Left cardiac atrium (tissue), 4 donors: ENCODE measurements at places on chromosomes 12 and 14.

- DNase-seq: no peak
Observed at GRCh38 chr12:107372229-107372658, 278.9 kb upstream of the CRY1 start.

DNA sequence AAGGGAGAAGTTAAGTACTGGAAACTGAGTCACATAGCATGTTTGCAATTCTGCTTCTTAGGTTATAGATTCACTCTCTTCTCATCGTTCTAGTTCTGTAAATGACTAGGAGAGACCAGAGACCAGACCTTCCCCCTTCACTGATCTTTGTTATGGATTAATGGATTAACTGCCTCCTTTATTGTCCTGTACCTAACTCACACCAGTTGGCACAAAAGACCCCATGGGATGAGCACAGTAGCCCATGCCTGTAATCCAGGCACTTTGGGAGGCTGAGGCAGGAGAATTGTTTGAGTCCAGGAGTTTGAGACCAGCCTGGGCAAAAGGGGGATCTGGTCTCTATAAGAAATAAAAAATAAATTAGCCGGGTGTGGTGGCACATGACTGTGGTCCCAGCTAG is 20.8 kb downstream of the BCAT1 start:
- no peak for DNase-seq

DNA sequence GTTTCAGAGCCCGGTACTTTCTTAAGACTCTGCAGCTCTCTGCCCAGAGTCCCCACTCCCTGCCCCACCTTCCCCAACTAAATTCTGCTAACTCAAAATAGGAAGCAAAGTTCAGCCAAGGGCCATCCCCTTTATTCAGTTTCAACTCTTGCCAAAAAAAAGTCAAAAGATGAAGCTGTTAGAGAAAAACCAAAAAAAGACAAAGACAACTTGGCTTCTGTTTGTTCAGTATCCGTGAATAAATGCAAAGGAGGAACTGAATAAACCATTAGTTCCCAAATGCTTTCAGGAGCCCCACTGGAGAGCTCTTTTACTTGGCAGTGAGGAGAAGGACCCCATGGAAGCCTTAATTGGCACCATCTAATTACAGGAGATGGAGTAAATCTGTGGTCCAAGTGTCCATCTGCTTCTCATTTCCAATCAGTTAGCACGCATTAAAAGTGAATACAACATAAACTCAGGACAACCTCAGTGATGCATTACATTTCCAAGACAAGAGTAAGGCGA is 155.4 kb upstream of the GZMB start:
- no peak for DNase-seq

GRCh38 chr12:57840726-57841125 is 5.8 kb downstream of the CTDSP2 start:
- no peak for DNase-seq

GRCh38 chr14:22251090-22251489 is 337.9 kb downstream of the DAD1 start:
- DNase-seq: no peak

GRCh38 chr12:123427036-123427769 is 9.3 kb downstream of the RILPL2 start:
- no peak for DNase-seq

DNA sequence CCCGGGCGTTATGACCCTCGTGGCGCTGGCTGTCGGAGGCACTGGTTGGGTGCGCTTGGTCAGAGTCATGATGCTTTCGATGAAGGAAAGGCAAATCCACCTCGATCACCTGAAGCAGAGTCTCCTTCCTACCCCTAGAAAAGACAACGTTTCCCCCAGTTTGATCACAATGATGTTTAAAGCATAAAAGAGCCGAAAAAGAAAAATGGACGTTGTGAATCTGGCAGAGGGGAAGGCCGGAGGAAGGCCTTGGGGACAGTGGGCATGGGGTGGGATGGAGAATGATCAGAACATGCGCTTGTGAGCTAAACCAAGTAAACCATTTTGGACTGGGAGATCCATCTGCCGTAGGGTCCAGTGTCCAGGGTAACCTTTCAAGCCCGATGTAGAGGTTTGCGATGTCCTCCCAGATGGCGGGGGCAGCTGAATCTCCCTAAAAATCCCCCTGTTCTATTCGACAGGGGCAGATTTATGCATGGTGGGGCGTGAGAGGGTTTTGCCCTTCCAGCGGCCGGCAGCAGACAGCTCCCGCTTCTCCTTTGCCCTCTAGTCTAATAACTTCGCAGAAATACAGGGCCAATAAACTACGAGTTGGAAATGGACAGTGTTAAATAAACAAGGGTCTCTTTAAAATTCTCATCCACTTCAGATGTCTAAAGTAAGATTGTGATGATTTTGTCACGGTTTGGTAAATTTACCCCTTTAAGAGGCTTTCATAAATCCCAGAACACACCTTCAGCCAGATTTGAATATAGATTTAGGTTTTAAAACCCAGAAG is 2.3 kb upstream of the OTX2 start:
- DNase-seq: no peak

DNA sequence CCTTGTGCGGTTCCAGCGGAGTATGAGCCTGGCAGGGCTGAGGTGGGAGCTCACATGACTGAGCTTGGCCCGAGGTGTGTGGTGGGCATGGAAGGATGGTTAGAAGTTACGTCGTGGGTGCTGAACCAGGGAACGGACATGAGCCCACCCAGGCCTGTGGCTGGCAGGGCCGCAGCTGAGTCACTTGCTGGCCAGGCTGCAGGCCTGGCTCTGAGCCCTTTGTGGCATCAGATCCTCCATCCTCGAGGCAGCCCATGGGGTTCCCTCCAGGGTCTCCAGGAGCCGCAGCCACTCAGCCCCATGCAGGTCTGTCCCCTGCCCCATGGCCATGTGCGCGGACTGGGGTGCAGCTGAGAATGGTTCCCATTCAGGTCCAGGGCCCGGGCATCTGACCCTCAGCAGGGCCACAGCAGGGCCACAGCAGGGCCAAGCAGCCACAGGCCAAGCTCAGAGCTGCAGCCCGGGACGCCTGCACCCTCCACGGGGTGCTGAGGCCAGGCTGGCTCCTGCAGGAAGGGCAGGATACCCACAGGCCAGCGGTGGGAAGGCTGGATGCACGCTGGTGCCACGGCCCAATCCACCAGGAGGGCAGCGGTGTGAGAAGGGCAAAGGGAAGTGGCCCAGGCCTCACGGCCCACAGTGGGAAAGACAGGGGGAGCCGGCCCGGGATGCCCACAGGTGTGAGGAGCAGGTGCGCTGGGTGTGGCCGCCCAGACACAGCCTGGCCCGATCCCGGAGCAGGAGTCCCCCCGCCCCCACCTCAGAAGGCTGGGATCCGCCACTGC is 26.3 kb upstream of the ULK1 start:
- no peak for DNase-seq

DNA sequence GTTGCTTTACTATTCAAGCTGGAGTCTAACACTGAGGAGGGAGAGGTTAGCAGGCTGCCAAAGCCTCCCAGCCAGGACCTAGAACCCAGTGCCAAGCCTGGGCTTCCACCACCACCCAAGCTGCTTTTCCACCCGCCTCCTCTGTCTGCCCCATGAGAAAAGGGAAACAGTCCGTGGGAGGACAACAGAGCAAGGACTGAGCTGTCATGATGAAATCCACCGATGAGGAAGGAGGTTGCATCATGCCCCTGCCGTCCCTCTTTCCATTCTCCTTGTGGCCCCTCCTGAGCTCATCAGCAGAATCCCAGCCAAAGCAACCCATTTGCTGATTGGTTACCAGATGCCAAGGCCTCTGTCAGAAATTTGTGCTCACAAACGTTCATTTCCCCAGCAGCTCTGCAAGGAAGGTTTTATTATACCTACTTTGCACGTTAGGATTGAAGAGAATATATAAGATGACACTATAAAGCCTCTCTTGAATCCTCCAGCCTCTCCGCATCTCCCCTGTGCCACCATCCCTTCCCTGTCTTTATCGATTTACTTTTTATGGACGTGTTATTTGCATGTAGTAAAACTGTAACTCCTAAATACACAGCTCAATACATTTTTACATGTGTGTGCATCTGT is 6.3 kb upstream of the SERPINA1 start:
- DNase-seq: peak; percentile 63

DNA sequence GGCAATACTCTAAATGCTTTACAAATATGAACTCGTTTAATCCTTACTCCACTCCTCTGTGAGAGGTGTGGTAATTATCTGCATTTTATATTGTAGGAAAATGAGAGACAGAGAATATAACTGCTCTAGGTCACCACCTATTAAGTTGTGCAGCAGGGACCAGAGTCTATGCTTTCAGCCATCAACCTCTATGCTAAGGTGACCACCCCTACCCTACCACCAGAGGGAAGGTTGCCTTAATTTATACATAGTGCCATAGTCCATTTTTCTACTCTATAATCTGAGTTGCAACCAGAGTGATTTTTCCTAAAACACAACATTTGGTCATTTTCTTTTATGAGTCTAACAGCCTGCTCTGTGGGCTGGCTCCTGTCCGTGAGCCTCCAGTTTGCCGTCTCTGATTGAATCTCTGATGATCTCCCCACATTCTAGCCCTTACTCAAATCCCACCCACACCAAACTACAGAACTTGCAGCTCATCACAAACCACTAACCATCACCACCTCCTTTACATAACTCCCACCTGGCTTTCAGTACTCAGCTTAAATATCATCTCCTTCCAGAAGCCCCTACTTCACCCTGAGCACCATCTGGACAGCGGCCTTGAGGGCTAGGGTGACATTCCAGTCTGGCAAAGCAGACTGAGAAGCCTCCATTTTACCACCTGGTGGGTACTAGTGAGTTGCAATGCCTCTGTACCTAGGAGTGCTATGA is 126.6 kb downstream of the PPM1H start:
- DNase-seq: no peak

GRCh38 chr12:82461393-82461792 is 103.1 kb downstream of the METTL25 start:
- no peak for DNase-seq

DNA sequence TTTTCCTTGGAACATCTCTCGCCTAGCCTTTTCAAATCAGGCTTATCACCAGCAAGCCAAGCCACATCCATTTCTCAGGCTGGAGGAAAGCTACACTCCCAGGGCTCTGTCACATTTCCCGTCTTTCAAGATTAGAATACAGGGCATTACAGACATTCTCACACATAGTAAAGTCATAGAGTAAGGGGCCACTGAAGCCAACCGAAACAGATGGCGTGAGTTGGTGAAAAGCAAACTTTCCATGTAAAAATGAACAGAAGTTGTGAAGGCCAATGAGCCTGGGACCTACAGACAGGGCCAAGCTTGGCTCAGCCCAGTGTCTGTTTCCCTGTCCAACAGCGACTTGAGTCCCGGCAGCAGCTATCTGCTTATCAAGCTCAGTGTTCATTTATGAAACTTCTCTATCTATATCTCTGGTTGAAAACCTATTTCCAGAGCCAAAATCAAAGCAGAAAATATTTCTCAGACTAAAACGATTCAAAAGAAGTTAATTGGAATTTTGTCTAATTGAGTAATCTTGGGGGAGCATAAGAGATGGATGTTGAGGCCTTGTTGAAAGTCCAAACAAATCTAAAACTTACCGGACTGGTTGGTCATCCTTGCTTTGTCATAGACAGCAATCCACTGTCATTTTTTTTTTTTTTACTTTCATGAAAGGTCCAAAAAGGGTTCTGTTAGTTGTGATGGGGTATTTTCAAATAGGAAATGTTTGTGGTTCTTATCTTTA is 105.6 kb downstream of the DAAM1 start:
- DNase-seq: peak; percentile 78

- DNase-seq: no peak
Observed at GRCh38 chr14:69992564-69992963, 113.3 kb downstream of the SMOC1 start.

- peak; percentile 72 for DNase-seq
Observed at GRCh38 chr12:25959071-25959961, 834 bp downstream of the RASSF8 start.

DNA sequence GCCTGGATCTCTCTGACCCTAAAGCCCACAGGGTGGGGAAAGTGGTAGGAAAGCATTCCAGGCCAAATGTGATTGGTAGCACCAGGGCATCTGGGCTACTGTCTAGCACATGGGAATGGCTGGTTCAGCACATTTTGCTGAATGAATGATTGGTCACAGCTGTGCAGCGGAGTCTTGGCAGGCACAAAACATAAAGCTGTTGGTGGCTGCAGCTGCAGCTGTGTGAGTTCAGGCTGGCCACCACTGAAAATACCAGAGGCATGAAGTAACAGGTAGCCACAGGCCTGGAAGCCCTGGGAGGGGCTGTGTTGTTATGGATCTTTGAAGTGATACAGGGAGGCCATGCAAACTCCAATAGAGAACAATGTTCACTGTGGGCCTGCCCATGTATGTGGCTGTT is 72.7 kb downstream of the MYRFL start:
- peak; percentile 30 for DNase-seq

DNA sequence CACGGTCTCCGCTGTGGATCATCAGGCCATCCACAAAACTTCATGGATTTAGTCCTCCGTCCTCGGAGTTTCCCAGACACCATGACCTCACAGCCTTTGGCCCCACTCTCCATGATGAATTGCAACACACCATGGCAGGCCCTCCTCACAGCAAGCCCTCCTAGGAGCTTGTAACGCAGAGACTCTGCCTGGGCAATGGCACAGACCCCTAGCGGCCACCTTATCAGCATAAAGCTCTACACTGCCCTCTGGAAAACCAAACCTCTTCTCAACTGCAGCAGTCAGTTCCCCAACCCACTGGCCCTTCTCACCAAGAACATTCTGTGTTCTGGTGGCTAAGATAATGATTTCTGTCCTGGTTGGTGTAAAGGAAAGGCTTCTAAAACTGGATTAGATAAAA is 238.4 kb upstream of the USP15 start:
- DNase-seq: no peak

DNA sequence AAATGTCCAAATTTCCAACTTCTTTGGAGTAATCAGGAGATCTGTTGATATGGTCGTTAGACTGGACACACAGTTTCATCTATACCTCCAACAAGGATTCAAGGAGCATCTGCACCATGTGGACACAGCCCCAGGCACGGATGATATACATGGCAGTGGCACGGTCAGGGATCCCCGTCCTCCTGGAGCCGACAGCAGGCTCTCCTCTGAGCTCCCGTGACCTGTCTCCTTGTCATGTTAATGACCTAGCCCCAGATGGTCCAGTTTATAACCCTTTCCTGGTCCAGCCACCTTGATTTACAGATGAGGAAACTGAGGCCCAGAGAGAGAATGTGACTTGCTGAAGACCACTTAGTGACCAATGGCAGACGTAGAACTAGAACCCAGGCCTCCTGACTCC is 16.5 kb upstream of the SERPINA4 start:
- DNase-seq: no peak

DNA sequence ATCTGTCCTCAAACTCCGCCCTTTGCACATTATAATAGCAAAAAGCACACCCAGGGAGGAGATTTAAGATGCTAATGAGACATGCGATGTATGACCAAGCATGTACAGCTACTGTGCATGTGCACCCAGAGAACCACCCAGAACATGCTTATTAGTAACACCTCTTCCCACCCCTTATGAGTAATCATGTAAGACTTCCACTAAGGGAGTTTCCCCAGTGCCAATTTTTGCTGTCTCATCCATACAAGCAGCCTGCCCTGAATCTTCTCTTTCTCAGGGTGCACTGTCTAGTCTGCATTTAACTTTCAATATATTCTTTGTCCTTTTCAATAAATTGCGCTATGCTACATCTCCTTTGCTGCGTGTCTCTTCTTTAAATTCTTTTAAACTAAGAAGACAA is 830.0 kb upstream of the NOVA1 start:
- no peak for DNase-seq

- no peak for DNase-seq
Observed at GRCh38 chr12:54558311-54558710, 8.9 kb downstream of the PDE1B start.

- no peak for DNase-seq
Observed at GRCh38 chr14:89926694-89927093, 27.8 kb downstream of the EFCAB11 start.
